ENCODE measurements at places on chromosomes 3 and 15. TPM values are rescaled to one million over a fixed set of nuclear protein-coding genes. Genes with fewer than 3 reads are reported as not detected.

Gene GOLGA8O
- total RNA-seq = 2.2 TPM

- DNase-seq = no peak
These were observed 151.6 kb upstream of the UBE2E2 start for GRCh38 chr3:23051240-23052140.

Gene GOLGA8J
- total RNA-seq = not detected

DNA sequence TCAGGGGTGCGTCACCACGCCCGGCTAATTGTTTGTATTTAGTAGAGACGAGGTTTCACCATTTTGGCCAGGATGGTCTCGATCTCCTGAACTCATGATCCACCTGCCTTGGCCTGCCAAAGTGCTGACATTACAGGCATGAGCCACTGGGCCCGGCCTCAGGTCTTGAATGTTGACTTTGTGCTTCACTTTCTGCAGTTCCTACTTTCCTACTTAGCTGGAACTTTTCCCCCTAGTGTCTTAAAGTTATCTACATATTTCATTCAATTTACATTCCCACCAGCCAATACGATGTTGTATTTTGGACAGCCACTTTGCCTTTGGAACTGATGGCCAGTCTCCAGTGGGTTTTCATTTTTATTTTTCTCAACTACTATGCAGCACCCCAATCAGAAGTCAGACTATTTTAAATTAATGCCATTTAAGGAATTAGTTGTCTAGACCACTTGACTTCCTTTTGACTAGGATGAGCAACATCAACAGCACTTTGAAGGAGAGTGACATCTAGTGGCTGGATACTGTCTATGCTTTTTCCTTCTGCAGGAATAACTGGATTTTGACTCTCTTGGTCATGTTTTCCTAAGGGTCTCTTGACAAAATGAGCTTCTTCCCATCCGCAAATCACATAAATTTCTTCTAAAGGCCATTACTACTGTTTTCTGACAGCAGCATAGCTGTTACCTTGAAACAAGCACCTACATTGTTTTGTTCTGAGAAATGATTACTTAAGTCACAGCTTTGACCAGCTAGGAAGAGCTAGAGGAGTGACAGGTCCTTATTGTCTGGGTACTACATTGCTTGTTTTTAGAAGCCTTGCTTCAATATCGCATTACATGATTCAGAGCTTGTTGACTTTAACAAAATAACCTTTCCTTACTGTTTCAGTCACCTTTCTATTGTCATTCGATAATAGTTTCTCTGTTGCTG lies 140.2 kb downstream of the ITPR1 start:
- peak; percentile 71 for DNase-seq

Gene GRM7
- not detected for total RNA-seq

DNA sequence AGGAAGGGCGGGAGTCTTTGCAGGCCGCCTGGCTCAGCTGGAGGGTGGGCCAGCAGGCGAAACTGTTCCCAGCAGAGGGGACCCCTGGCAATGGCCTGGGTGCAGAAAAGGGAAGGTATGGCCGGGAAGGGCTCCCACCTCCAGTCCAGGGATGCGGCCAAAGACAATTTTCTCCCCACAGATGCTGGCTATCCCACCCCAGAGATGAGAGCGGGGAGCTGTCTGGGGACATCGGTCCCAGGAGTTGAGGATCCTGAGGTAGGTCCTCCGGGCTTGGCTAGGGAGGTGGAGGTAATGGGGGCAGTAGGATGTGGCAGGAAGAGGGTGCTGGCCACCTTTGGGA lies 1.7 kb downstream of the SEMA3G start:
- DNase-seq = no peak

DNA sequence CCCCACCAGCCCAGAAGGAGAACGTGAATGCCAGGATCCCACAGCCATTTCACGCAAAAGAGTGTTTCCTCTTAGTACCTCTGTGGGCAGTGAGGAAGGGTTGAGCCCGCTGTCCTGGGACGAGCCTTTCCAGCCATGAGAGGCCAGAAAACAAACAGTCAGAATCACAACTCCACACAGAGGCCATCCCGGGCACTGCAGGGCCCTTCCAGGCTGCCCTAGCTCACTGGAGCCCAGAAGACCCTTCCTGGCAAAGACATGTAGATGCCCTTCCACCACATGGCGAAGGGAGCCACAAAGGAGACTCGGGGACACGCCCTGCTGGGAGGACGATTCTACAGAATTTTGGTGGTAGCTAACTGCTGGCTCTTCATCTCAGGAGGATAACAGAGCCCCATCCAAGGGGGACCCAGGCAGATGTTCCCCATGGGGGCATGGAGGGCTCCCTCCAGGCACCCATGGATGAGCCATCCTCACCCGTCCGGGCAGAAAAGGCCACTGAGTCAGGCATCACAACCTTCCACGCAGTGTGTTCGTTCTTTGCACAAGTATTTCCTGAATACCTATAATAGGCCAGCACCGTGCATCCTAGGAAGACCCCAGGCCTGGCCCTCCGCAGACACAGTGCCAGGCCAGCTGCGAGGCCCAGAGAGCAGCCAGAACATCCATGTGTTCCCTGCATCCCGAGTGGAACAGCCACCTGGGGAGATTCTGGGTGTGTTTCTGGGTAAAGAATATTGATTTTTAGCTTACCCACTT lies 47.2 kb downstream of the SLC12A8 start:
- no peak for DNase-seq

Gene CLDN1
- 0.33 TPM for total RNA-seq

DNA sequence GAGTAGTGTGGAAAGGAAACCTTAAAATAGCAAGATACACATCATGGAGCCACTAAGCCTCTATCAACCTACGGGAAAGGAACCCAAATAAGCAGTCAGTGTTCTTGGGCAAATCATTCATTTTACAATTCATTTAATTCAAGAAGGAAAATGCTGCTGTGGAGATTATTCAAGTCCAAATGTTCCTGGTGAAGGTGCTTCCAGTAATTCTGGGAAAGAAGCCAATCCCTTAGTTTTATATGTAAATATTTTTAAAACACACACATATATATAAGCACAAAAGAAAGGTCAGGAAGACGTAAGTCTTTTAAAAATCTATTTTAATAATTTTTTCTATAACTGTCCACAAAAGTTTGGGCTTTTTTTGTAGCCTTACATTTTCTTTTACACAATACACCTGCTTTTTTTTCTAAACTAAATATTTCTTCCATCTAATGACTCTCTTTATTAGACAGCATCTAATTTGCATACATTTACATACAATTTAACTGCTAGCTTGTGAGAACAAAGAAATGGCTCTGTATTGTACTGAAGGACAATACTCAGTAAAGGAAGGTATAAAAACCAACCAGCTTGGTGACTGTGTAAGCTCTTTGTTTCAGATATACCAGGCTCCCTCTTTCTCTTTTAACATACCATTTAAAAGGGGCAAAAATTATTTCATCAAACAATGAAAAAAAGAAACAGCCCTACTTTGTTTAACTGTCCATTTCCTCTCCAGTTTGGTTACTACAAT lies 269.5 kb downstream of the ZBTB20 start:
- no peak for DNase-seq

Gene GP5
- 0.26 TPM for total RNA-seq

- DNase-seq = no peak
These were observed 10.1 kb downstream of the CEMIP start for GRCh38 chr15:80789296-80789695.

Gene ZDHHC23
- 2.4 TPM for total RNA-seq

DNA sequence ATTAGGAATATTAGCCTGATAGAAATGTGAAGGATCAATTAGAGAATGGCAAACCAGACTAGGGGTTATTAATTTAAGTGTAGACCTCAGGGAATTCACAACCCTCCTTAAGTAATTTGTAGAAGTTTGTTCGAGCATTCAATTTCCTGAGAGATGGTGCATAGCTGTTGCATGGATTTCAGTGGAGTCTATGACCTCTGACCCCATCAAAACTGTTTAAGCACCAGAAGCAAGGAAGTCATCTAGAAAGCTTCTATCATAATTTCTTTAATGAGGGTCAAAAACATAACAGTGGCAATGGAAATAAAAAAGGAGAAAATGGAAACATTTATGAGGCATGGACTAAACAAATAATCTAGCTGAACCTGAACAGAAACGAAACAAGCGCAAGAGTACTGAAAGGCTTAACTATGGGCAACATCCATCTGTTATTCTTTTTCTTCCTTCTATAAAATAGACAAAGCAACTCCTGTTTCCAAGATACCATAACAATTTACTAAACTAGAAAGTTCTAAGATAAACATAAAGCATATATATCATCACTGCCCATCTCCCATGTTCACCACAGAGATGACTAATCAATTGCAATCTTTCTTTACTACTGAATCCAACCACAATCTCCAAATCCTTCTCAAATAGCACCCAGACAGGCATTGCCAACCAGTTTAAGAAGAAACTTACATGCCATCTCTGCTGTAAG lies 151.4 kb downstream of the THRB start:
- no peak for DNase-seq

Gene TM4SF1
- 0.26 TPM for total RNA-seq

DNA sequence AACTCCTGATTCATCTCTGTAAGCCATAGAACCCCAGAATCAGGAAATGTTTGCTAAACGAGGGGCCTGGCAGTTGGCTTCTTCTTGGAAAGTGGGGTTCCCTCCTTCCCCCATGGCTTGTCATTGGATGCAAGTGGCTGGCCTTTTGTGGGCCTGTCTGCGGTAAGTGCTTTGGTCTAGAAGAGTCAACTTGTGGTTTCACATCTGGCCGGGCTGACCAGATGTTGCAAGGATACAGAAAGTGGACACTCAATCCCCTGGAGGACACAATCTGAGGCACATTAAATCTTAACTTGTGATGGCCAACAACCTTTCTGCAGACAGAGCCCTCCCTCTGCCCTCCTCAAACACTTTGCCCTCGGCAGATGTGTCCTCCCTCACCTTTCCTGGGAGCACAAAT lies 1.1 kb downstream of the FAH start:
- DNase-seq = no peak

Gene ATP13A4
- 2.1 TPM for total RNA-seq
